ENCODE measurements at places on chromosomes 4 and X.

- DNase-seq = no peak
These were observed 102.7 kb downstream of the CHRNA9 start for GRCh38 chr4:40437741-40438383.

DNA sequence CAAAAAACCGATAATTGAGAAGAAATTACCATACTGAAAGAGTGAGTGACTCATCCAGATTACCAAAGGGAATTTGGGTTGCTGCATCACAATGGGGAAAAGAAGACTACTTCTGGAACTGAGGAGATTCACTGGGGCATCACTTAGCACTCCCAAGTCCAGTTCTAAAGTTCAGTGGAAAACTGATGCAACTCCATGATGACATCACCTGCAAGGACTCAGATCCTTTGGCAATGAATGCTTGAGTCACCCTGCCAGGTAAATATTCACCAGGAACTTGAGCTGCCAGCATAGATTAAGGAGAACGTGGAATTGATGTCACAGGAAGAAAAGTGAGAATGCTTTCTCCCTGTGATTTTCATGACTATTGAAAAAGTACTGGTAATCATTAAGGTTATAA, 32.0 kb upstream of the SMIM10L2A start:
- no peak for DNase-seq

DNA sequence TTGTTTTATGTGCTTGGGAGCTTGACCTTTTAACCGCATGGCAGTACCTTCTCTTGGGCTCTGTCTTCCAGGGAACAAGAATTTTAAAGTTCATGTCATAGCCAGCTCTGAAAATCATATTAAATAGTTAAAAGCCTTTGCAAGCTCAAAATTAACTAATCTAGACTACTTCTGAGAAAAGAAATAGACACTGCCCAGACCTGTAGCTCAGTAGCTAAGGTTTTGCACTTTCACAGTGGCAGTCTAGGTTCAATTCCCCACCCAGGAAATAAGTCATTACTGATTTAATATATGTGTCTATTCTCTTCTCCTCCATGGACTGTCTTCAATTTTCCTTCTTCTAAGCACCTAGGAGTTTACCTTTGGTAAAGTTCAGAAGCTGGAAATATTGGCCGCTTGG, 27.4 kb downstream of the HSD17B11 start:
- DNase-seq = no peak

DNA sequence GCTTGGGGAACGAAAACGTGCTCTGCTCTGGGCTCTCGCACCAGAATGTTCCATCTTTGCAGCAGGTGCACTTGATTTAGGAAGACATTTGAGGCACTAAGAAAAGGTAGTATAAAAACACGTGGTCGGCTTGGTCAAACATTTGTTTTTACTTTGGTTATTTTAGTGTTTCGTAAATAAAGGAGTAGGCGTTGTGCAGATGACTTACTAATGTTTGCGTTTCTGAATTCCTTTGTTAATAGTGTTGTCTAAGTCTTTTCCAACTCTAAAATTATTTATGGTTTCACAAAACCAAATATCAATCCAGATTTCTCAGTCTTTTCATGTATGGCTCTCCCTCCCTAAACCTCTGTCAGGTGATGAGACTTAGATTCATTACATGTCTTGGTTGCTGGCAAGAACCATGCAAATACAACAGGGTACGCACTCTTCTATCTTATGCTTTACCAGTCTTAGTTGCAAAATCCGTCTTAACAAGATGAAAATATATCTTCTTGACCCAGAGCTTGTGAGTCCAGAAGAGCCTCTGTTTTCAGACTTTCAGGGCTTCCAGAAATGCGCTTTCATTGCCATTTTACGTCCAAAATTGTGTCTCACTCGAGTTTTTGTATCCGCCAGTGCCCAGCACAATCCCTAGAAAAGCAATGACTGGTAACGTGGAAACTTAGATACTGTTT, 686 bp downstream of the MTHFD2L start:
- DNase-seq = no peak

- no peak for DNase-seq
These were observed 90.4 kb downstream of the PCDH19 start for GRCh38 chrX:100319716-100320115.

GRCh38 chr4:81622474-81623184, 150.9 kb upstream of the RASGEF1B start:
- DNase-seq = no peak

DNA sequence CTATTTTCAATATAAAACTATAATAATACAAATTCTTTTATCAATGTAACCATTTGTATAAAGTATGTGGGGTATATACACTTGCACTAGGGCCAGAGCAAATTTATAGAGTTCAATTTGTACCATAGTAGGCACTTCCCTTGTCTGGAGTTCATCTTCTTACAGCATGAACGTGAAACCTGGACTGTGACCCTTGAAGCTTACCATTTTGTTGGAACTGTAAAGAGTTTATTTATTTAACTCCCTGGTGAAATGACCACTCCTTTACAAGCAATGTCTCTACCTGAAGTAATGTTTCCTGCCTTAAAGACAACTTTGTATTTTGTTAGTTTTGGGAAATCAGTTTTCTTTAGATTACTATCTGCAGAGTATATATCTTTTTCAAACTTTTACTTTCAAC, 188.2 kb downstream of the ARAP2 start:
- no peak for DNase-seq

DNA sequence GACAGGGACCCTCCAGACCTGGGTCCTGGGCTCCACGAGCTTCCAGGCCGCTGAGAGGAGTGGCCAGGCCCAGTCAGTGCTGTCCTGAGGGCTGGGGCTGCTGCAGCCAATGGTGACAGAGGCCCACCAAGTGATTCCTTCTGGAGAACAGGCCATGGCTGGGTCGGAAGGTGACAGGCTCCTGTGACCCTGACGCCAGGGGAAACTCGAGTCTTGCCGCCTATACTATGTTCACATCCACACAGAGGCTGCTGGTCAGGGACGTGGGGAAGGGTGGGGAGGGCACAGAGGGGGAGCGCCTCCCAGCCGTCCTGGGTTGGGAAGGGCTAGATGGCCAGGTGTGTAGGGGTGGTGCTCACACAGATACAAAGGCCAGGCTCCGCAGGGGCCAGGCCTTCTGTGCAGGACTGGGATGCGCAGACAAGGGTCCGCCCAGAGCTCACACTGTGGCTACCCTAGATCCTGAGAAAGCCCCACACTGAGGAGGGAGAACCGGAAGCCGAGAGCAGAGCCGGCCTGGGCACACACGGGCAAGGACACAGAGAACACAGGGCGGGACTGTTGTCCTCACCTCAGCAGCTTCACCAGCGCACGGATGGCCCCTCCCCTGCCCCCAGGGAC, 81.4 kb downstream of the HTRA3 start:
- no peak for DNase-seq

DNA sequence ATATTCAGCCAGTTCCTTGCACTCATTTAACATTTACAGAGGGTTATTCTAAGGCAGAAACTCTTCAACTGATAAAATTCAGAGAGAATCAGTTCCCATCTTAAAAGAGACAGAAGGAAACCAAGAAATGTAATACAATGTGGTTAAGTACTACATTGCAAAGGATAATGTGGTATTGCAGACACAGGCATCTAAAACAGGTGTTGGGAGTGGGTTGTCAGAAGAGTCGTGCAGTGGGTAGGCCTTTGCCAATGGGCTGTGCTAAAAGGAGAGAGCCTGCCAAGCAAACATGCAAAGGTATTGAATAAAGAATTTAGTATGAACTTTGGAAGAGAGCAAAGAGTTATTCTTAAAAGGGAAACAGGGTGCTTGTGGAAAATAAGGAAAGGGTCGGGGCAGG, 1044.4 kb upstream of the DIAPH2 start:
- no peak for DNase-seq

DNA sequence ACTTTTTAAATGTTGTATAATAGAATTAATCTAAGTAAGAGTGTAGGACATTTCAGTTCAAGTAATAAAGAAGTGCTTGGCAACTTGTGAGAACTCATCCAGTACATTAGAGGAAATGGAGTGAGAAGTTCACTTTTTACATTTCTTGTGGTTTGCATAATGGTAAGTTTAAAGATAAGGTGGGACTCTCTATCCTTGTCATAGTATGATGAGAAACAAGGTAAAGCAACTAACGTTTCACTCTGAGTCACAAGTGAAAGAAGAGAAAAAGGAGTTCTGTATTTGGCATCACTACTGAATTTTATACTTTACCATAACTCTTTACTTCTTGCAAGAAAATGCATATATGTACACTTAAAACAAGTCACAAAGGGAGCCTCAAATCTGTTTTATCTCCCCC, 219.4 kb downstream of the SLC4A4 start:
- DNase-seq = no peak
